ENCODE measurements at places on chromosomes 13 and 19. TPM values are rescaled to one million over a fixed set of nuclear protein-coding genes. Genes with fewer than 3 reads are reported as not detected.

LENG9 gene
- total RNA-seq = 5.4 TPM

TEX26 gene
- 0.15 TPM for total RNA-seq

SIGLEC9 gene
- 6.6 TPM for total RNA-seq

ZNF541 gene
- total RNA-seq = 0.13 TPM

GRCh38 chr19:10718205-10719196, 622 bp downstream of the DNM2 start:
- DNase-seq = peak; percentile 59

DNA sequence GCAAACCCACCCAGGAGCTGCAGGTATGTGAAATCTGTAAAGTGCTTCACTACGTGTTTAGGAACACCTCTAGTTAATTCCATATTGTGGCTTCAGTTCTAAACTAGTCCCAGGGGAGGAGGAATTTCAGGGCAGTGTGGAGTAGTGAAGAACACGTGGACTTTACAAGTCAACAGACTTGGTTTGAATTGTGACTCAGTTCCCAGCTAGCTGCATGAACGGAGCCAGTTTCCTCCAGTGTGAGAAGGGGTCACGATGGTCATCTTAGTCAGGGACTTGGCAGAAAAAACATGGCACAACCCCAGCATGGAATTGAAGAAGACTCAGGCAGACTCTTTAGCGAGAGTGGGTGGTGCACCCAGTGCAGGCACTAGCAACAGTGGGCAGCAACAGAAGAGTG, 175.7 kb upstream of the UBL3 start:
- no peak for DNase-seq

GRCh38 chr13:90968166-90968904, 379.2 kb upstream of the MIR17HG start:
- no peak for DNase-seq

DNA sequence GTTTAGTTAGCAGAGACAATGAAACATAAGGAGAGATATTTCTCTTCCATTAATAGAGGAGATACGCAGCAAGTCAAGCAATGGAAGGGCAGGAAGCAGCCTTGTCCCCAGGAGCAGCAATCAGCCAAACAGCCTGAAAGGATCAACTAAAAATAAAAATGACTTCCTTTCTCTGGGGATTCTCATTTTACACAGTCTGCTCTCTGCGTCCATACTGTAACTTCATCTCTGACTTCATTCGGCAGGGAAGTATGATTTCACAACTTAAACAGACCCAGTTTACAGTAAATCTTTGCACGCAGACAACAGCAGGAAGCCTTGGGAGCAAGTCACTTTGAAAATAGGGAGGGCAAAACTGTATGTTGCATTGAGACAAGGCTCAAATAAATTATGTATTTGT, 826.7 kb downstream of the DIAPH3 start:
- DNase-seq = no peak
